Stimulated activated naive B cell treated with anti-CD40 and anti-IgM and Interleukin-4, amounts not matched to agents 10 μg/mL and 1 μg/mL and 100 μg/mL, for 72 hours (primary cell): ENCODE measurements at places on chromosomes 5 and 9.

DNA sequence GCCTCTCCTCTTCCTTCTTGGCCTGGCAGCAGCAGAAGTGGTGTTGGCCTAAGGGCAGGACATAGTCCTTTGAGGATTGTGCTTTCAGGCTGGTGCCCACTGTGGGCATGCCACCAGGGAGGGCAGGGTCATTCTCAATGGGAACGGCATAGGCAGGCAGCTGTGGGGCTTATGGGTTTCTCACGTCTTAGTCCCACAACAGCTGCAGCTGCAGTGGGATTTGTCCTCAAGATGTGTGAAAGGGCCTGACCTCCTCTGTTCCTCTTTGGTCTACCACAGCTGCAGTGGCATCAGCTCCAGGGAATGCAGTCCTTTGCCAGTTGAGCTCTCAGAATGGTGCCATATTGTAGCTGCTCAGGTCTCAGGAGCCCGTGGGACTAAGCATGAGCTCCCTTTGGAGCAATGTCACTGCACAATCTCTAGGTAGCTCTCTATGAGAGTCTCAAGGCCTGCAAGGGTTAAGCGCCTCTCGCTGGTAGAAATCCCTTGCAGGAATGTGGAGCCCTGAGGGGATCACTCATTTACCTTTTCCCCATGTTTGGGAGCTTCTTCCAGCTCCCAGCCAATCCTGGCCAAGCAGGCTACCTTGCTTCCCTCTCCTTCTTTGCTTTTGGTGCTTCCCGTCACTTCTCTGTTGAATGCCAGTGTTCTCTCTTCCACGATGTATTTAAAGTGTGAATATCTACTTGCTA lies 104.8 kb downstream of the GNA14 start:
- H3K27ac ChIP-seq: no peak overlapping the region
- no peak overlapping the region for H3K4me3 ChIP-seq
- H3K36me3 ChIP-seq: peaks cover 4% of the 10 kb centered on the region
- no peak for DNase-seq
- H3K27me3 ChIP-seq: peaks cover 20% of the 10 kb centered on the region
- H3K4me1 ChIP-seq: no peaks in the 10 kb centered on the region

DNA sequence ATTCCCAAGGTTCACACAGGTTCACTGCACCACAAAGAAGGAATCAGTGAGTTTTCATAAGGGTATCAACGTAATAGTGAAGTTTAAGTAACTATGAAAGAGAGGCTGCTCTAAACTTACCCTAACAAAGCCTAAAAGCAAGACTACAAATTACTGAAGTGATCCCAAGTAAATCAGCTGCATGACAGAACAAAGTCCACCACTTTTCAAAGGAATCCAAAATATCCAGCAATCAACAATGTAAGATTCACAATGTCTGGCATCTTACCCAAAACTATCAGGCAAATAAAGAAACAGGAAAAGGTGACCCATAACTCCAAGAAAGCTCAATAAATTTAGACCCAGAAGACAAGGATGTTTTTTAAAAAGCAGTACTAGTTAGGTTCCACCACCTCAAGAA lies 70.1 kb downstream of the GNAQ start:
- no peaks in the 10 kb centered on the region for H3K4me1 ChIP-seq
- peaks cover 19% of the 10 kb centered on the region for H3K27me3 ChIP-seq
- H3K27ac ChIP-seq: no peak overlapping the region
- no peaks in the 10 kb centered on the region for H3K36me3 ChIP-seq
- H3K4me3 ChIP-seq: no peak overlapping the region

DNA sequence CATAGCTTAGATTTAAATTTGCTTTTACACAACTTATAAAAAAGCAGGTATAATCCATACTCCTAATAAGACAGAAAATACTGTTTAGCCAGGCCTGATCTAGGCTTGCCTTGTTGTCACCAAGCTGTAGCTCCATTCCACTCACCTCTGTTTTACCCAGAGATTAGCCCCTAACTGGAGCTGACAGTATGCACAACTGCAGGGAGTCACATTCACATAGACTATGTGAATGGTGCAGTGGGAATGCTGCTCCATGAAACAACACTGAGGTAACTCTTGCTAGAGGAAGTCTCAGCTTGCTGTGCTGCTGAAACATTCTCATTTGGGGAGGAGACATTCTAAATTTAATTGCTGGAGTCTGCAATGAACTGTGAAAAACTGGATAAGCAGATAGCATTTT lies 209.1 kb downstream of the TMEM232 start:
- no peaks in the 10 kb centered on the region for H3K4me1 ChIP-seq
- DNase-seq: no peak
- H3K36me3 ChIP-seq: no peaks in the 10 kb centered on the region

- no peak for DNase-seq
- H3K27ac ChIP-seq: no peak overlapping the region
- H3K36me3 ChIP-seq: no peaks in the 10 kb centered on the region
- H3K4me3 ChIP-seq: no peak overlapping the region
- H3K27me3 ChIP-seq: no peaks in the 10 kb centered on the region
Measured at GRCh38 chr5:158494541-158494940, 605.2 kb downstream of the EBF1 start.

DNA sequence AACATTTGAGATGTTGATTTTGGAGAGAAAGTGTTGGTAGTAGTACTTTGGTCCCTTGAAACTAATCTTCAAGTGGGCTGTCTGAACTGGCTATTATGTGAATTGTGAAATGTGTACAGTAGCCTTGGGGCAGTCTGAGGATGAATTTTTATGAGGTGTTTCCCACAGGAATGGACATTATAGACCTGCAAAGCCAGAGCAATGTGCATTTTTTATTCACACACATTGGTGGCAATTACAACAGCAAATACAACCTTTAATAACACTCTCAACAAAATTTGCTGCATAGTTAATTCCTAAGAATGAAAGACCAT lies 147.0 kb downstream of the PAM start:
- no peak overlapping the region for H3K27ac ChIP-seq
- DNase-seq: no peak
- peaks cover 2% of the 10 kb centered on the region for H3K36me3 ChIP-seq
- no peak overlapping the region for H3K4me3 ChIP-seq
- H3K27me3 ChIP-seq: no peaks in the 10 kb centered on the region

DNA sequence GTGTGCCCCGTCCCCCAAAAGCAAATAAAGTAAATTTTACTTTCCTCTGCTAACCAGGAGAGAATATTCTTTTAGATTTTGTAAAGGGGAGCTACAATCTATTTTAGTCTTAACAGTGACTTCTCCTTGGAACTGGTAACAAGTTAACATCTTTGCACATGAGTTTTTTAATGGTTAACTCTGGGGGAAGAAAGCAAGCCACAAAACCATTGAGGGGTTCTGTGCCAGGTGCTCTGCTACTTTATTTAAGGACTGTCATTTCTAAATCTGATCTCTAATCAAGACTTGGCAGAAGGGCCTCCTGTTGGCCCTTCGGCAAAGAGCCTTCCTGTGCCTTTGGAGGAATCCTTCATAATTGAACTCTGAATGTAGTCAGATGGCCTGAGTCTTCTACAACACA lies 153.4 kb downstream of the SLC12A2 start:
- no peaks in the 10 kb centered on the region for H3K36me3 ChIP-seq
- H3K4me1 ChIP-seq: no peaks in the 10 kb centered on the region
- H3K27me3 ChIP-seq: peaks cover 20% of the 10 kb centered on the region
- no peak overlapping the region for H3K27ac ChIP-seq

- no peak overlapping the region for H3K4me3 ChIP-seq
- DNase-seq: peak; percentile 66
- peaks cover 50% of the 10 kb centered on the region for H3K36me3 ChIP-seq
- no peaks in the 10 kb centered on the region for H3K27me3 ChIP-seq
Measured at GRCh38 chr5:17277907-17278306, 60.5 kb downstream of the BASP1 start.

DNA sequence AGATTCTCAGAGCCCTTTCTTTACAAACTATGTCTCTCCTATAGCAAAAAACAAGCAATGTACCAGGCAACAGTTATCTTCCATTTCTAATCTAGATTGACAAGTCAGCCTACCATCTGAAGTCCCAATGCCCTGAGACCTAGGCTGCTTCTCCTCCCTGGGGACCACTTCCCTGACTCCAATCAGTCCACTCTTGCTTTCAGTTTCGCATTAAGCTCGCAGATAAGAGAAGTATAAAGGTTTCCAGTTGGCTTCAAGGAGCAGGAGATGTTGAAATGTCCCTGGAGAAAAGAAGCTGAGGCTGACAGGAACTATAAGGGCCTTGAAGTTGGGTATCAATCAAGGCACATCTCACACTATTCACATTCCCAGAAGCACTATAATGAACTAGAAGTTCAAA lies 32.3 kb downstream of the ERP44 start:
- H3K27ac ChIP-seq: peak overlapping the region; percentile 69
- H3K4me3 ChIP-seq: peak overlapping the region; percentile 3
- H3K27me3 ChIP-seq: no peaks in the 10 kb centered on the region
- peaks cover 7% of the 10 kb centered on the region for H3K36me3 ChIP-seq
- DNase-seq: no peak

GRCh38 chr9:136631038-136632000 lies 31.4 kb upstream of the EGFL7 start:
- peak; percentile 61 for DNase-seq
- H3K4me3 ChIP-seq: no peak overlapping the region
- H3K4me1 ChIP-seq: peaks cover 5% of the 10 kb centered on the region
- H3K36me3 ChIP-seq: no peaks in the 10 kb centered on the region
- no peak overlapping the region for H3K27ac ChIP-seq

DNA sequence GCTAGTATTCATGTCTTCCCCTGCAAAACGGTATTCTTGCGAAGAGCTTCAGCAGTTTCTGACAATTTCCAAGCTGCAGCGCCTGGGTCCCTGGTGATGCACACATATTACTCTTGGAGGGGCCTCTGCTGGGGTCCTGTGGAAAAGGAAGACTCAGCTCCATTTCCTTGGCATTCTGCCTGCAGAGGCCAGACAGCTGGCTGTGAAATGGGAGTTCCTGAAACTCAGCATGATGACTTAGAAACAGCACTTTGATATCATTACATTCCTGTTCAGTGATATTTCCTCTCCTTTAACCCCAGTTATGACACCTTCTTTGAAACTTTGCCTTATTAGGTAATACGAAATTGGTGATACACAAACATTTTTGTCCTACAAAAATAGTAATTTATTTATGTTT lies 98.5 kb downstream of the APBA1 start:
- no peak overlapping the region for H3K27ac ChIP-seq
- no peaks in the 10 kb centered on the region for H3K36me3 ChIP-seq
- no peak for DNase-seq
- no peaks in the 10 kb centered on the region for H3K4me1 ChIP-seq
- H3K4me3 ChIP-seq: no peak overlapping the region

- H3K36me3 ChIP-seq: peaks cover 21% of the 10 kb centered on the region
- no peaks in the 10 kb centered on the region for H3K27me3 ChIP-seq
- no peak overlapping the region for H3K4me3 ChIP-seq
- peaks cover 10% of the 10 kb centered on the region for H3K4me1 ChIP-seq
- H3K27ac ChIP-seq: no peak overlapping the region
- no peak for DNase-seq
Measured at GRCh38 chr5:157734436-157734835, 3.2 kb downstream of the THG1L start.

GRCh38 chr9:90795084-90795483 lies 6.5 kb upstream of the SYK start:
- H3K36me3 ChIP-seq: peaks cover 5% of the 10 kb centered on the region
- H3K4me1 ChIP-seq: peaks cover 58% of the 10 kb centered on the region
- H3K27me3 ChIP-seq: no peaks in the 10 kb centered on the region
- H3K4me3 ChIP-seq: peak overlapping the region; percentile 16
- DNase-seq: no peak
- peak overlapping the region; percentile 3 for H3K27ac ChIP-seq

DNA sequence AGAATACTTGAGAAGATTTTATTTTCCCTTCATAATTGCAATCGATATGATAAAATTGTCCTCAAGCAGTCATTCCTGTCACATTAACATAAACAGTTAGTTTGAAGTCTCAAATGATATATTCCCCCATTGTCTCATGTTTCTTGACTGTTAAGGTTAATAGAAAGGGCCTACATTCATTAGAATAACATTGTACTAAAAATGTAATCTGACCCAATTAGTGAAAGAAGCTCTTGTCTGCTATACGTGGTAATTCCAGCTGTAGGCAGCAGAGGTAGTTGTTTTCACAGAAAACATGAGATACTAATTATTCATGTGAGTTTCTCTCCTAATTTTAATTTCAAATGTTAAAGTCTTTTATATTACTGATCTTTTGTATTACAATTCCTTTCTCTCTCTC lies 25.9 kb upstream of the AP3B1 start:
- peaks cover 2% of the 10 kb centered on the region for H3K4me1 ChIP-seq
- peaks cover 1% of the 10 kb centered on the region for H3K36me3 ChIP-seq
- no peaks in the 10 kb centered on the region for H3K27me3 ChIP-seq
- no peak overlapping the region for H3K4me3 ChIP-seq
- no peak for DNase-seq

DNA sequence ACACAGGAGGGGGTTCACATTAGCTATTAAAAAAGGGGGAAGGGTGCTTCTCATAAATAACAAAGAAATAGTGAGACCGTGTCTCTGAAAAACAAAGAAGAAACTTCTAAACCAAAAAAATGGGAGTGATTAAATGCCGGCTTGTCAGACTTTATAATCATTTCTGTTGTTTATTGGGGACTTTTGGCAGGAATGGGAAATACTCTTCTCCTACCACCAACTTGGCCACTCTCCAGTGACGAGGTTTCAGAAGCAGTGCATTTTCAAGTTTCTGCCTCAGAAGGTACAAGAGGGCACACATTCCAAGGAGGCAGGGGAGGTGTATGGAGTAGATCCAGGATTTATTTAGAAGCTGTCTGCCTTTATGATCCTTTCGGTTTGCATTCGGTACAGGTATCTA lies 46.2 kb downstream of the LIX1 start:
- H3K27ac ChIP-seq: no peak overlapping the region
- H3K27me3 ChIP-seq: no peaks in the 10 kb centered on the region
- peaks cover 5% of the 10 kb centered on the region for H3K36me3 ChIP-seq
- no peak for DNase-seq
- H3K4me1 ChIP-seq: peaks cover 12% of the 10 kb centered on the region

DNA sequence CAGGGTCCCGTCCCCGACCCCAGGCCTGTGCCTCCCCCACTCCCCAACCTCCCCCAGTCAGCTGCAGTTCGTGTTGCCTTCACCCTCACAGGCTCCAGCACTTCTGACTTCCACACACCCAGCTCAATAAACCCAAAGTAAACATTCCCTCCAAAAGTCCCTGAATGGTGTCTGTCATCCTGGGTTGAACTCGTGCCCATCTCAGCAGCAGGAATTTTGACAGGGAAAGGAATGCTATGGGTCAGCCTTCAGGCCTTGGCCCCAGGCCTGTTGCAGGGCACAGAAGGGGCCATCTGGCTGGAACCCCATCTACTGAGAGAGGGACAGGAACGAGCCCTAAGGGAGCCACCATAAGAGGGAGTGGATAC lies 29.6 kb upstream of the CNOT6 start:
- H3K27ac ChIP-seq: no peak overlapping the region
- no peaks in the 10 kb centered on the region for H3K4me1 ChIP-seq
- H3K27me3 ChIP-seq: peaks cover 4% of the 10 kb centered on the region
- DNase-seq: no peak
- no peaks in the 10 kb centered on the region for H3K36me3 ChIP-seq

GRCh38 chr5:58453306-58453705 lies 6.6 kb downstream of the PLK2 start:
- peaks cover 3% of the 10 kb centered on the region for H3K36me3 ChIP-seq
- H3K4me3 ChIP-seq: no peak overlapping the region
- no peaks in the 10 kb centered on the region for H3K27me3 ChIP-seq
